ENCODE measurements at places on chromosomes 12 and 14.

DNA sequence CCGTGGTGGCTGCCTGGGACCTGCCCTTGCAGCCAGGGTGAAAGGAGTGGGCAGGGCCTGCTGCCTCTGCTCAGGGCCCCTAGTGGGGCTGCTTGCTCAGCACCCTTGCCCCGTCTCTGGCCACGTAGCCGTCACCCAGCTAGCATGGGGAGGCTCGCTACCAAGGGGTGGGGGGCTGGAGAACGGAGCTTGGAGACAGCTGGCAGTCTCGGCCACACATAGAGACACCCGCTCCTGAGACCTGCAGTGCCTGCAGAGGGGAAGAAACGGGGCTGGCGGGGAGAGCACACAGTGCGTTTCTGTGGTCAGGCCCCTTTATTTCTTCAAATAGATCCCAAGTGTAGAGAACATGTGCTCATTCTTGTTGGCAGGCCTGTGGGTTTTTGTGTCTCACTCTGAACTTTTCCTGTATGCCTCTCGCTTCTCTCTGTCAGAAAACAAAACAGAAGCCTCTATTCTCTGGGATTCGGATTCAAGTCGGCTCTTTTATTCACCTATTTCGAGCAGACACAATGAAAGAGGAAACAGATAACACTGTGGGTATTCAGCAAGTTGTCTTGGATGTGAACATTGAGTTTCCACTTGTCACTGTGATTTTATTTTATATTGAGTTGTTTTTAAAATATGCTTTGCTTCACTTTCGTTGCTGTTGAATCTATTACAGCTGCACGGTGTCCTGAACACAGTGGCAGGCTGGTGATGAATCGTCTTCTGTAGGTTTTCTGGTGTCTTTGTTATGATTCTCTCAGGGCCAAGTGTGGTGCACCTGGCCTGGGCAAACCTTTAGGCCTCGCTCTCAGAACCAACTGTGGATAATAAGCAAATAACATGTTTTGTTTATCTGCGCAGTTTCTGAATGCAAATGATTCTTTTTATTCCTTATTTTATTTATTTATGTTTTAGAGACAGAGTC, 26.5 kb downstream of the PACS2 start:
- DNase-seq: no peak

DNA sequence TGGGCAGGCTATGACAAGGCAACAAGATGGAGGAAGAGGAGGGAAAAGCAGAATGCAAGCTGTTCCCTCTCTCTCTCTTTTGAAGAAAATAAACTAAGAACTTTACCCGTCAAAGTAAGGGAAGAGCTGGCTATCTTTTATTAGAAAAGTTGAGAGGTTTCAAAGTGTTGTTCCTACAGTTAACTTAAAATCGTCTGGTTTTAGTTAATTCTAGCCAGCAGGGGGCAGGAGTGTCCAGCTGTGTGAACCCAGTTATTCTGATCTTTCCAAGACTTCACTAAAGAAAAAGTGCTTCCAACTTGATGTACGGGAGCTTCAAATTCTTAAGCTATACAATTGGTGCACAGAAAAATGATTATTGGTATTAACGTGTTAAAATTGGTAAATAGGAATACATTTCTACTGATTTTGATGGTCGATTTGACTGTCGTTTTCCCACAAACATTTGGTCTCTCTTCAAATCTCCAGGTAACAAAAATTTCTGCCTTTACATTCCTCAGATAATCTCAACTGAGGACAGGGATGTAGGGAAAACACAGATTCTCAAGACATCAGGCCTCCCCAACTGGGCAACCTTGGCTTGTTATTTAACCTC, 28.4 kb upstream of the MON2 start:
- DNase-seq: peak; percentile 45

DNA sequence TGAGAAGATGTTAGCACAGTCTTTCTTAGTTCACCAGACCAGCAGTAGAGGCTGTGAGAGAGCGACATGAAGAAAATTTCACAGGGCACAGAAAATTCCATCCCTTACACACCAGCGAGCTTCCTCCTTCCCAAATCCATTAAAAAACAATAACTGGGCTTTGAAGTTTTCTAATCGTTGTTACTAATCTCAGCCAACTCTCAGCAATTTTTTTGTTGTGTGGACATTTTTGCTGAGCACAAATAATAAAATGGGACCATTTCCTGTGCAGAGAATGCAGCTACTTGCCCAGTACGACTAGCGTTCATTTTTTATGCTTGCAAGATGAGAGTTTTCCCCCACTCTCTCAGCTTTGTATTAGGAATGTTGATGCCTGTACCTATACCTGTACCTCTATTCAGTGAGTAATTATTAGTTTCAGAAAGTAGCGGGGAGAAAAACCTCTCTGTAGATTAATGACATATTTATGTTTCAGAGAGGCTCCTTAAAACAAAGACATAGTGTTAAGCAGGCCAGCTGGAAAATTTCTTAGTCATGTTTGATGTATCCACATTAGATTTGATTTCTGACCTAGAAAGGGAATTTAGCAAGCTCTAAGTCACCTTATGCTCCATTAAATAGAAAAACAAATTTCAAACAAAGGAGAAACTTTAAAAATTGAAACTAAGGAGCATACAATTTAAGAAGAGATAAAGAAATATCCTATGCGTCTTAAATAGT, 146.5 kb downstream of the SRGAP1 start:
- no peak for DNase-seq

- no peak for DNase-seq
Observed at GRCh38 chr12:65200007-65200665, 30.8 kb downstream of the LEMD3 start.

- no peak for DNase-seq
Observed at GRCh38 chr14:51498411-51499227, 153.1 kb upstream of the FRMD6 start.

DNA sequence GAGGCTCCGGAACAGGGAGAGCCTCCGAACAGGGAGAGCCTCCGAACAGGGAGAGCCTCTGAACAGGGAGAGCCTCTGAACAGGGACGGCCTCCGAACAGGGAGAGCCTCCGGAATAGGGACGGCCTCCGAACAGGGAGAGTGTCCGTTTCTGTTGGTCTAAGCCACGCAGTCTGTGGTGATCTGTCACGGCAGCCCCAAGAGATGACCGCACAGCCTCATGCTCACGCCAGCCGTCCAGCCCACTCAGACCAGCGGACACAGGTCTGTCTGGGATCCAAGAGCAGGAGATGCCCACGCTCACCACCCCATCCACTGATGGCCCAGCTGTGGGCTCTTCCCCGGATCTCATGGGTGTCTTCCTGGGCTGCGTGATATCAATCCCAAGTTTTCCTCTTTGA, 33.3 kb downstream of the GALNT9 start:
- no peak for DNase-seq

DNA sequence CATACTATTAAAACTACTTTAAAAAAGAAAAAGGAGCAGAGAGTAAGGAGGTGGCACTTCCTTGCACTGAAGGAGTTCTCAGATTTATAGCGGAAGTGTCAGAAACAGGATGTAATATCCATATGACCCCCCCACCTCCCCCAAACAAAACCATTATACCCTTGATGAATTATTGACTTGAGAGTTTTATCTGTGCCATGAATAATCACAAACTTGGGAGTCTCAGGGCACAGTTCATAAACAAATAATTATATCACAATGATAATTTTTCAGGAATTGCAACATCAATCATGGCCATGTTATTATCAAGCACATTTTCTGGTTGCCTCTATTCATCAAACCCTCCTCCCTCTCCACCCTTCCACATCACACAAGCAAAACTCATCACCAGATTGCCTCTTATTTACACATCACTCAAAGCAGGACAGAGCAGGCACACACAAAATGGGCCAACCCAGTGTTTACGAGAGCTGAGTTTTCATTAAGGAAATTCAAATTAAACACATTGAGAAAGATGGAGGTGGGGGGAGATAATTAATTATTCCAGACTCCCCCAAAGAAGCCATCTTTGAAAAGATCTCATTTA, 141.4 kb downstream of the EGLN3 start:
- DNase-seq: no peak

GRCh38 chr12:93022603-93023340, 93.7 kb upstream of the EEA1 start:
- DNase-seq: no peak

DNA sequence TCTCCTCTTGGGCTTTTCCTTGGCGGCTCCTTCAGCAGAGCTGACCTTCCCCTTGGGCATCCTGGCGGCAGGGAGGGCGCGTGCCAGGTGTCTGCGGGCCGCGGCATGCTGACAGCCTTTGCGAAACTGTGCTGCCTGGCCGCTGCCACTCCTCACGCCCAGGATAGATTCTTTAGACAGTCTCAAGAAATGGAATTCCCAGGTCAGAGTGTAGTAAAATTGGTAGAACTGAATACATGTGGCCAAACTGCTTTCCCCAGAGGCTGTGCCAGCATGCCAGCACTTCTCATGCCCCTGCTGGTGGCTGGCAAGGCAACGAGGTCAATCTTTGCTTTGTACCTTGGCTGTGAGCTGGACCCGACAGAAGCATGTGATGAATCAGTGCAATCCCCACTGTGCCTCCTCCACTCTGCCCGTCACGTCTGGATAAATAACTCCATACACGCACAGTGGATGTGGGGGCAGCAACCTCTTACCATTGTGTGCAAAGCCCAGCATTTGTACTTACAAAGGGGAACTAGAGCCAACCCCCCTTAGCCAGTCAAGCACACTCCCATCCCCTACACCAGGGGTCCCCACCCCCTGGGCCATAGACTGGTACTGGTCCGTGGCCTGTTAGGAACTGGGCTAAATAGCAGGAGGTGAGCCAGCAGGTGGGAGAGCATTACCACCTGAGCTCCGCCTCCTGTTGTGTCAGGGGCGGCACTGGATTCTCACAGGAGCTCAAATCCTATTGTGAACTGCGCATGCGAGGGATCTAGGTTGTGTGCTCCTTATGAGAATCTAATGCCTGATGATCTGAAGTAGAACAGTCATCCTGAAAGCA, 90.9 kb downstream of the ACTN1 start:
- DNase-seq: no peak

DNA sequence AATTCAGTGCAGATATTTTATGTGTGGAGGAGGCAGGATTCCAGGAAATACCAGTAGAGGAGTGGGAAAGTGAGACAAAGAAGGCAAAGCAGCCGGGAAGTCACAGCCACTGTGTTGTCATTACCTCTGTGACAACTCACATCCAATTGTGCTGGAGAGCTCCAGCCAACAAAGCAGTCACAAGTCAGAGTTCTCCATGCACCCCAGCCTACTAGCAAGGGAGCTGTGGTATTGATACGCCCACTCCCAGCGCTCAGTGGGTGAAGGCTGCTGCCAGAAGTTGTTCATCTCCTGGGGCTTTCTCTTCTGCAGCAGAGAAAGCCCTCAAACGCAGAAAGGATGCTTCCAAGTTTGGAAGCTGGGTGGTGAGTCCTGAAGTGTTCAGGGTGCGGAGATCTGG, 93.9 kb downstream of the DICER1 start:
- DNase-seq: no peak

DNA sequence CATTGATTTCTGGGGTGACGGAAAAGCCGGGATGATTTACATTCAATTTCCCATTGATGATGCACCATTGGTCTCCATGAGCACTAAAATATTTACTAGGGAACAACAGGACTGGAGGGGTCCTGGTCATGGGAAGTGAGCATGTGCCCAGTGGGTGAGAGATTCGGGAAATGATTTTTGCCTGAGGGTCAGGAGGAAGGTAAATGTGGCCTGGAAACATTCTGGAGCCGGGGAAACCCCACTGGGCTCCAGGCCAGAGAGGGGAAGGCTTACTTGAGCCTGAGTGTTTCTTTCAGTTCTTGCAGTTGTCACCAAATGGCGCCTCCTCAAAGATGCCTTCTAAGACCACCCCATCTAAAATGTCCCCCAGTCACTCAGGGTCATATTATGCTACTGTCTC, 532.3 kb upstream of the TBX3 start:
- DNase-seq: no peak

DNA sequence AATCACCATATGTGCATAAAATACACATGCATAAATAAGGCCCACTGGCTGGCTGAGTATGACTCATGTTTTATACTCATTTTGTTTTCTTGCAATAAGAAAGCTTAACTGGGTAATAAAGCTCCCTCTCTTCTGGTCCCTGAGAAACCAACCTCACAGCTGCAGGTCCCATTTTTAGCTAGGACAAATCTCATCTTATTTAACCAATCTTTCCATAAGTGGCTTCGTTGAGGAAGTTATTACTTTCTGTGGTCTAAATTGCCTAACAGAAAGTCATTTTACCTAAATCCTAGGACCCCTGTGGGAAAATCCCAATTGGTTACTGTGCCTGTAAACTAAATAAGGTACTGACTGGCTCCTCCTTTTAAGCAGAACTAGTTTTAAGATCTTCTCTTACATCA, 232.8 kb upstream of the FBXO33 start:
- no peak for DNase-seq

DNA sequence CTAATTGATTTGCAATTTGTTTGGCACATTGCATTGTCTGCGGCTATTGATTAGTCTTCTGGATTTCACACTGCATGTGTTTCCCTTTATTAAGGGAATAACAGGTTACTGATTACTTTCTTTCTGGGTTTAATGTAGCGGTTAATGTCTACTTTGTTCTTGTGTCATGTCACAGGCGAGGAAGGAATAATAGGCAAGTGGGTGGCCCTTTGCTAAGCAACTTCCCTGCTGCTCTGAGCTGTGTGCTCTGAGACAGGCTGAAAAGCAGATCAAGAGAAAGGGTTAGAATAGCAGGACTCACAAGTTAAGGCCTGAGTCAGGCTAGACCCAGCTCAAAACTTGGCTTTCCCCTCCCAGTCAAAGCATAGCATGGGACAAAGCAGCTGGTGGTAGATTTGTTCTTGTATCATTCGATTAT, 77.2 kb downstream of the NKX2-1 start:
- no peak for DNase-seq

DNA sequence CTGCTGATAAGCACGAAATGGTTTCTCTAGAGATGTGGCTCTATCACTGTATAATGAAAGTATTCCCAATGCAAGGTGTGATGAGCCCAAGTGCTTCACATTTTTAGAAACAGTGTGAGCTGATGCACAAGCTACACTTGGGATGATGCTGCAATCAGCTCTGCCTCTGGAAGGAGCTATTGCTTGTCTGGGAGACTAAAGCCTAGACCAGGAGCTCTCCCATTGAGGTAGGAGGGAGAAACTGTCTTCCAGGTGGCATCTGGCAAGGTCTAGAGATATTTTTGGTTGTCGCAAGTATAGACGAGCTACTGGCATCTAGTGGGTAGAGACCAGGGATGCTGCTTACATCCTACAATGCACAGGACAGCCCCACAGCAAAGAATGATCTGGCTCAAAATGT, 42.0 kb downstream of the HECTD4 start:
- DNase-seq: no peak

- DNase-seq: peak; percentile 47
Observed at GRCh38 chr12:49537752-49538509, 899 bp upstream of the KCNH3 start.

Measured in activated naive CD4-positive, alpha-beta T cell treated with anti-CD3 and anti-CD28 coated beads, Interleukin-2, amount 50 U/mL, for 16 hours (primary cell).